Colonic mucosa (tissue), 4 donors: ENCODE measurements at places on chromosomes 13 and 19. TPM values are rescaled to one million over a fixed set of nuclear protein-coding genes. Genes with fewer than 3 reads are reported as not detected.

GRCh38 chr19:2327773-2328400 lies 499 bp downstream of the LSM7 start:
- peaks cover 17% of the 10 kb centered on the region for H3K4me1 ChIP-seq
- peak overlapping the region; percentile 92 for H3K27ac ChIP-seq
- peak; percentile 80 for DNase-seq
- no peaks in the 10 kb centered on the region for H3K36me3 ChIP-seq

DNA sequence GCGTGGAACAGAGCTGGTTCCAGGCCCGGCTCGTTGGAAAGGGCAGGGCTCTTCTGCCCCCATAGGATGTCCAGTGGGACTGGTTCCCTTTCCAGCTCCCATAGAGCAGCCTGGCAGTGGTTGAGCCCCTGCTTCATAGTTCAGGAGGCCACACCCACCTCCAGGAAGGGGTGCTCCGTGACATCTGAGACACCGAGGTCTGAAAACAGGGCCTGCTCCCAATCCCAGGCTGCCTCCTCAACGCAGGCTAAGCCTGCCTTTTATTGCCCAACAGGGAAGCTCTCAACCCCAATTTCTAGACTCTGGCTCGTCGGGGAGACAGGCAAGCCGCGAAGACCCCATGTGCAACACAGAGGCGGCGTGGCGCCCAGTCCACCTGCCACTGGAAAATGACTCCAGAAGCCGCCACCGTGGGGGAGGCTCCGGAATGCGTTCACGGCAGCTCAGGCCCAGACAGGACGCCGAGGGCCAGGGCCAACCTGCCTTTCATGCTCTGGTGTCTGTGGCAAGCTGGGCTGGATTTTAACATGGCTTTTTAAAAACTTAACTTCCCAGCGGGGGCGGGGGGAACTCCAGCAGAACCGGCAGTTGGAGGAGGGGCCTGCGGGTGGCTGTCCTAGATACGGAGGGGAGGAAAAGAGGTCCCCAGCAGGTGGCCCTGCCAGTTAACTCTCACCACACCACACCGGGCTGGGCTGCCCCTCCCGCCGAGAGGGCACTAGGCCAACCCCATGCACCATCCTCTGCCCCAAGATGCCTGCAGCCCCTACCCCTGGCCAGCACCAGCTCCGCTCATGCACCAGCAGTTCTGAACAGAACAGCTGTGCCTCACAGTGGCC lies 17.9 kb upstream of the TINCR start:
- DNase-seq: no peak
- H3K27me3 ChIP-seq: no peaks in the 10 kb centered on the region
- H3K4me1 ChIP-seq: no peaks in the 10 kb centered on the region
- H3K4me3 ChIP-seq: no peak overlapping the region

DNA sequence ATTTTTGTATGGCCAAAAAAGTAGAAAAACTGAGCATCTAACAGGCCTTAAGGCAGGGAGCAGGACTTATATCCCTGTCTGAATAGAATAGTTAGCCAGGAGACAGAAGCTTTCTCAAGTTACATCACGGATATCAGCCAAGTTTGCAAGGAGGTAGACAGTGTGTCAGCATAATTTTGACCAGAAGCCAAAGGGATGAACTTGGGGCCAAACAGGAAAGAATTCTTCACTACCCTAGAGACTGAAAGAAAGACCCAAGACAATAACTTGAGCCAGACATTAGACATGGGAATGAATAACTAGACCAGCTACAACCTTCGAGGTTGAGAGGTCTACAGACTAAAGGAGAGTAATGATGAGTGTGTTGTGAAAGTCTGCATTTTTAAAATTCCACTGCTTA lies 48.1 kb upstream of the PCDH9 start:
- no peak overlapping the region for H3K4me3 ChIP-seq
- no peaks in the 10 kb centered on the region for H3K36me3 ChIP-seq
- no peak overlapping the region for H3K27ac ChIP-seq
- H3K4me1 ChIP-seq: no peaks in the 10 kb centered on the region

DNA sequence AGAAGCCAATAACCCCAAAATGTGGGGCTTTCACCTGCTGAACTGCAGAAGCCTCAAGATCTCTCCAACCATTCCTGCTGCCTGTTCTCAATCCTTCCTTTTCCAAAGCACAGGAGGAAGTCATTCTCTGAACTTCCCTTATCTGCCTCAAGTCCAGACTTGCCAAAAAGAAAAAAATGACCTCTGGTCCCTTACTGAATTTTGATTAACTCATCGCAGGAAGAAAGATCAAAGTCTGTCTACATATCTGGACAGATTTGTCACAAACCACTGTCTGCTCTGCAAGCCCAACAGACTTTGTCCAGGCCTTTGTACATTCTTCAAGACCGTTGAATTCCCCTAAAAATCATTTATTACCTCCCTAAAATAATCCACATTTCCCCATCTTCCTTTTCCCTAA lies 126.5 kb upstream of the NBEA start:
- DNase-seq: no peak
- no peaks in the 10 kb centered on the region for H3K4me1 ChIP-seq
- no peaks in the 10 kb centered on the region for H3K27me3 ChIP-seq

DNA sequence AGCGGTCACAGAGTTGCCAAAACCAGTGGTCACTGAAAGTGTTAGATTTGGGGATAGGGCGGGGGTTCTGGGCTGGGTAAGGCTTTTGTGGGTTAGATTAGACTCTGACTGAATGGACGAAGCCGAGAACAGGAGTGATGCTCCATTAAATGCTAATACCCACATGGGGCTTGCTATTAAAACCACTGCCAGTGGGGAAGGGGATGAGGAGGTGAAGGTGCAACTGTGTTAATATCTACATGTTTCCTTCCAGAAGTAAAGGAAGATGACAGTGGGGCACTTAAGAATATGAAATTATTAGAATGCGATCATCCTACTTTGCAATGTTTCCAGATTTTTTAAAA lies 573 bp upstream of the ZNF614 start:
- no peaks in the 10 kb centered on the region for H3K27me3 ChIP-seq
- H3K4me1 ChIP-seq: no peaks in the 10 kb centered on the region

- H3K27me3 ChIP-seq: no peaks in the 10 kb centered on the region
- H3K4me3 ChIP-seq: no peak overlapping the region
- no peak for DNase-seq
- H3K27ac ChIP-seq: no peak overlapping the region
- H3K4me1 ChIP-seq: no peaks in the 10 kb centered on the region
- H3K36me3 ChIP-seq: no peaks in the 10 kb centered on the region
Measured at GRCh38 chr13:106541826-106542225, 6.4 kb upstream of the EFNB2 start.

GRCh38 chr13:76829572-76830327 lies 56.5 kb downstream of the KCTD12 start:
- peak overlapping the region; percentile 58 for H3K27ac ChIP-seq
- no peak for DNase-seq
- H3K27me3 ChIP-seq: no peaks in the 10 kb centered on the region
- H3K36me3 ChIP-seq: no peaks in the 10 kb centered on the region

GRCh38 chr19:56348289-56348877 lies 33.7 kb upstream of the ZSCAN5A start:
- H3K4me3 ChIP-seq: no peak overlapping the region
- H3K27ac ChIP-seq: no peak overlapping the region
- H3K27me3 ChIP-seq: no peaks in the 10 kb centered on the region
- H3K4me1 ChIP-seq: no peaks in the 10 kb centered on the region
- DNase-seq: no peak

DNA sequence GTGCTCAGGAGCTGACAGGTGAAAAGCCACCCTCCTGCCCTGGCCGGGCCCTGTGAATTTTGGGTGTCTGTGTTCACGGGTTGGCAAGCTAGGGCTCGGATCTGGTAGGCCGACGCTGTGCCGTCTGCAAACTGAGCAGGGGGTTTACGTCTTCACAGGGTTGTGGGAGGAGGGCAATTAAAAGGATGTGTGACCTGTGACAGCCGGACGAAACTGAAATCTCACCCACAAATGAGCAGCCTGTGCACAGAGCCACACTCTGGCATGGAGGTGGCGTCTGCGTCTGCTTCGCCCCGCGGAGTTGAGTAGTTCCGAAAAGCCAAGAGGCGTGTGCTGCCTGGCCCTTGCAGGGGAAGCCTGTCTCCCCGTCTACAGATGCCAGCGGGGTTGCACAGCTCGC lies 117.3 kb downstream of the KDM4B start:
- no peak overlapping the region for H3K27ac ChIP-seq
- no peak overlapping the region for H3K4me3 ChIP-seq
- no peak for DNase-seq
- H3K4me1 ChIP-seq: no peaks in the 10 kb centered on the region
- H3K27me3 ChIP-seq: no peaks in the 10 kb centered on the region

- H3K4me1 ChIP-seq: no peaks in the 10 kb centered on the region
- no peaks in the 10 kb centered on the region for H3K36me3 ChIP-seq
- H3K27ac ChIP-seq: no peak overlapping the region
- no peak overlapping the region for H3K4me3 ChIP-seq
Measured at GRCh38 chr13:29369060-29369743, 226.3 kb downstream of the SLC7A1 start.

- H3K4me1 ChIP-seq: no peaks in the 10 kb centered on the region
- no peak for DNase-seq
- no peak overlapping the region for H3K27ac ChIP-seq
Measured at GRCh38 chr13:41034881-41035280, 15.8 kb upstream of the ELF1 start.

DNA sequence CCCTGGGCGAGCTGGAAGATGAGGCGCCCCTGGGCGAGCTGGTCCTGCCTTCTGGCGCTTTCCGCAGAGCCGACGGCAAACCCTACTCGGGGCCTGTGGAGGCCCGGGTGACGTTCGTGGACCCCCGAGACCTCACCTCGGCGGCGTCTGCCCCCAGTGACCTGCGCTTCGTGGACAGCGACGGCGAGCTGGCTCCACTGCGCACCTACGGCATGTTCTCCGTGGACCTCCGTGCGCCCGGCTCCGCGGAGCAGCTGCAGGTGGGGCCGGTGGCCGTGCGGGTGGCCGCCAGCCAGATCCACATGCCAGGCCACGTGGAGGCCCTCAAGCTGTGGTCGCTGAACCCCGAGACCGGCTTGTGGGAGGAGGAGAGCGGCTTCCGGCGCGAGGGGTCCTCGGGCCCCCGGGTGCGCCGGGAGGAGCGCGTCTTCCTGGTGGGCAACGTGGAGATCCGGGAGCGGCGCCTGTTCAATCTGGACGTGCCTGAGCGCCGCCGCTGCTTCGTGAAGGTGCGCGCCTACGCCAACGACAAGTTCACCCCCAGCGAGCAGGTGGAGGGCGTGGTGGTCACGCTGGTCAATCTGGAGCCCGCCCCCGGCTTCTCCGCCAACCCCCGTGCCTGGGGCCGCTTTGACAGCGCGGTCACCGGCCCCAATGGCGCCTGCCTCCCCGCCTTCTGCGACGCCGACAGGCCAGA lies 6.3 kb downstream of the CILP2 start:
- H3K4me3 ChIP-seq: no peak overlapping the region
- no peak for DNase-seq
- H3K4me1 ChIP-seq: no peaks in the 10 kb centered on the region
- H3K36me3 ChIP-seq: no peaks in the 10 kb centered on the region
- peaks cover 13% of the 10 kb centered on the region for H3K27me3 ChIP-seq

GRCh38 chr19:45716359-45717130 lies 14.2 kb downstream of the FBXO46 start:
- no peaks in the 10 kb centered on the region for H3K36me3 ChIP-seq
- H3K27me3 ChIP-seq: no peaks in the 10 kb centered on the region
- peak overlapping the region; percentile 39 for H3K27ac ChIP-seq
- peak; percentile 44 for DNase-seq
- H3K4me1 ChIP-seq: no peaks in the 10 kb centered on the region

- no peaks in the 10 kb centered on the region for H3K4me1 ChIP-seq
- H3K27me3 ChIP-seq: no peaks in the 10 kb centered on the region
- peaks cover 9% of the 10 kb centered on the region for H3K36me3 ChIP-seq
- peak; percentile 28 for DNase-seq
- H3K27ac ChIP-seq: no peak overlapping the region
Measured at GRCh38 chr19:11227195-11227886, 12.1 kb upstream of the ANGPTL8 start.

DNA sequence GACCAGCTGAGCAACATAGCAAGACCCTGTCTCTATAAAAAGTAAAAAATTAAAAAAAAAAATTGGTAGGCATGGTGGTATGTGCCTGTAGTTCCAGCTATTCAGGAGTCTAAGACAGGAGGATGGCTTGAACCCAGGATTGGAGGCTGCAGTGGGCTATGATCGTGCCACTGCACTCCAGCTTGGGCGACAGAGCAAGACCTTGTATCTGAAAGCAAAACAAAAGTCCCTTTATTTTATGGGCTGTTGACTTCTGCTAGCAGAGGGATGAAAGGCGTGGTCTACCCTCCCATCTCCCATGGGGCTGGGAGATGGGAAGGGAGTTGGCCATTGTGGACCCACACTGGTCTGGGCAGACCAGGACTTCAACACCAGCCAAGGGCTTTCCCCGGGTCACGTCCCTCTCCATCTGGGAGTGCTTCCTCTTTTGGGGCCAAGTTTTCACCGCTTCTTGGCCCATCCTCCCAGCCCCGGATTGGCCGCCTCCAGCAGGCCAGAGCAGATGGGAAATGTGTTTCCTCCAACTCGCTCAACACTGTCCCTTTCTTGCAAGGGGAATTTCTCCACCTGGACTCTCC lies 2.2 kb upstream of the TNFSF9 start:
- H3K36me3 ChIP-seq: no peaks in the 10 kb centered on the region
- DNase-seq: peak; percentile 43
- peaks cover 5% of the 10 kb centered on the region for H3K27me3 ChIP-seq
- H3K4me3 ChIP-seq: no peak overlapping the region
- no peak overlapping the region for H3K27ac ChIP-seq
- H3K4me1 ChIP-seq: no peaks in the 10 kb centered on the region

GRCh38 chr13:108377646-108378206 lies 108.2 kb downstream of the TNFSF13B start:
- no peaks in the 10 kb centered on the region for H3K36me3 ChIP-seq
- H3K27ac ChIP-seq: no peak overlapping the region
- no peak overlapping the region for H3K4me3 ChIP-seq
- no peak for DNase-seq

- H3K27ac ChIP-seq: no peak overlapping the region
- no peak for DNase-seq
- H3K27me3 ChIP-seq: no peaks in the 10 kb centered on the region
- no peak overlapping the region for H3K4me3 ChIP-seq
Measured at GRCh38 chr19:36265064-36265463, 50.2 kb downstream of the ZNF146 start.

GRCh38 chr19:3403489-3404323 lies 37.3 kb downstream of the NFIC start:
- no peaks in the 10 kb centered on the region for H3K36me3 ChIP-seq
- peak overlapping the region; percentile 3 for H3K4me3 ChIP-seq
- DNase-seq: peak; percentile 65
- H3K27ac ChIP-seq: peak overlapping the region; percentile 93

DNA sequence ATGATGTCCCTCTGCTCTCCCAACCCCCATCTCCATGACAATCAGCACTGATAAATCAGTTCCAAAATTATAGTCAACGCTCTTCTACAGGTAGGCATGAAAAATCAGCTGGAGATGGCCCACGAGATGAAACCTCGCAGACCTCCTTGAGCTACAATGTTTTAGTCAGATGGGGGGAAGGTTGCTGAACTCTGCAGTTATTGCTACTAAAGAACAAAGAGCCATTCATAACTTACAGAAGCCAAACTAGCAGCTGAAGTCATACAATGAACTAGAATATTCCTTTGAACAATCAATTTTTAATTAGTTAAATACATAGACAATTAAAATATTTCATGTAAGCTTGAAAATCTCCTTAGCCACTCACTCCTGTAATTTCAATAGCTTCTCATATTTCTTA lies 179.2 kb downstream of the NHLRC3 start:
- H3K4me1 ChIP-seq: no peaks in the 10 kb centered on the region
- no peak overlapping the region for H3K4me3 ChIP-seq
- no peak overlapping the region for H3K27ac ChIP-seq
- H3K36me3 ChIP-seq: no peaks in the 10 kb centered on the region

The PCDH17 gene
- total RNA-seq: 2.1 TPM

The LRCH1 gene
- 19.6 TPM for total RNA-seq

The ZNF497 gene
- total RNA-seq: 0.98 TPM

The PRR22 gene
- 1.4 TPM for total RNA-seq

The MTIF3 gene
- total RNA-seq: 65.1 TPM

The PROSER3 gene
- 26.9 TPM for total RNA-seq

The PTPRH gene
- total RNA-seq: 131 TPM

The ZNF471 gene
- total RNA-seq: 4.2 TPM

The SYNGR4 gene
- not detected for total RNA-seq

The ALOX5AP gene
- 5.0 TPM for total RNA-seq

The ZAR1L gene
- not detected for total RNA-seq
